ENCODE measurements at places on chromosomes 7 and 10.

GRCh38 chr7:105924945-105925344 lies 38.1 kb upstream of the CDHR3 start:
- DNase-seq = peak; percentile 63

DNA sequence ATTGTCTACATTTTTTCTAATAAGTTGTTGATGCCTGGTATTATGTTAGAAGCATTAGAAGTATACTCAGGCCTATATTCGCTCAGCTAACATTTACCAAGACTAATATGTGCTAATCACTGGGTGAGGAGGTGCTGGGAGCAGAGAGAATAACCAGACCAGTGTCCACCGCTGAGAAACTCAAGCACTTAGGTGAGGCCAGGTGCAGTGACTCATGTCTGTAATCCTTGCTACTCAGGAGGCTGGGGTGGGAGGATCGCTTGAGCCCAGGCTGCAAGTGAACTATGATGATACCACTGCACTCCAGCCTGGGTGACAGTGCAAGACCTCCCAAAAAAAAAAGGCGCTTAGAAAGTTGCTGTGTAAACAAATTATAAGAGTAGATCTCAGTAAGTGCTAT lies 182.2 kb upstream of the AOAH start:
- no peak for DNase-seq

DNA sequence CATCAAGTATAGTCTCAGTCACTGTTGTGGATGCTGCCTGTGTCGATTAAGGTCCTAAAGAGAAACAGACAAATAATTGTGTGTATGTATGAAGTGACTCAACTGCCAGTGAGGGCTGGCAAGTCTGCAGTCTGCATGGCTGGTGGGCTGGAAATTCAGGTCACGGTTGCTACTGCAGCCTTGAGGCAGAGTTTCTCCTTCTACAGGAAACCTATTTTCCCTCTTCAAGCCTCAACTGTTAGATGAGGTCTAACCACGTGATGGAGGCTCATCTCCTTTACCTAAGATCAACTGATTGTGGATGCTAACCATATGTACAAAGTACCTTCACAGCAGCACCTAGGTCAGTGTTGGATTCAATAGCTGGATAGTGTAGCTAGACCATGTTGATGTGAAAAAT lies 29.9 kb downstream of the MBL2 start:
- no peak for DNase-seq

GRCh38 chr7:116259156-116259870 lies 49.0 kb downstream of the TES start:
- DNase-seq = no peak

- DNase-seq = no peak
Observed at GRCh38 chr10:98814470-98814869, 367.7 kb upstream of the HPS1 start.

DNA sequence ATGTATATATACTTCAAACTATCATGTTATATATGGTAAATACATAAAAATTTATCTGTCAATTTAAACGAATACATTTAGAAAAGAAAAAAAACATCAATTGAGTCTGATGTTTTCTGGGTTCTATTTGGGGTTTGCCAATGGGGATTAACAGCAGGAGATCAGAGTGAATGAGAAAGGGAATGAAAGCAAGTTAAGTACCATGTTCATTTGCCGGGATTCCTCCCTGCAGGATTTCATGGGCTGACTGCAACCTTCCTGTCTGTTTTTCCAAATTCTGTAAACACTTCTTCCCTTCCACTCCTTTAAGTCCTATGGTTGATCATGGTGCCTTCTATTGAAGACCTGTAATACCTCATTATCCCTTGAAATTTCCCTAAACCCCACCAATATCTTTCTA lies 33.9 kb upstream of the SEMA3A start:
- no peak for DNase-seq

GRCh38 chr7:909358-910329 lies 33.3 kb downstream of the GET4 start:
- peak; percentile 51 for DNase-seq

- DNase-seq = no peak
Observed at GRCh38 chr10:4596951-4597350, 229.1 kb upstream of the AKR1E2 start.

GRCh38 chr10:89373916-89374711 lies 3.7 kb upstream of the IFIT1B start:
- DNase-seq = no peak

GRCh38 chr10:19048891-19049290 lies 290 bp downstream of the MALRD1 start:
- no peak for DNase-seq

DNA sequence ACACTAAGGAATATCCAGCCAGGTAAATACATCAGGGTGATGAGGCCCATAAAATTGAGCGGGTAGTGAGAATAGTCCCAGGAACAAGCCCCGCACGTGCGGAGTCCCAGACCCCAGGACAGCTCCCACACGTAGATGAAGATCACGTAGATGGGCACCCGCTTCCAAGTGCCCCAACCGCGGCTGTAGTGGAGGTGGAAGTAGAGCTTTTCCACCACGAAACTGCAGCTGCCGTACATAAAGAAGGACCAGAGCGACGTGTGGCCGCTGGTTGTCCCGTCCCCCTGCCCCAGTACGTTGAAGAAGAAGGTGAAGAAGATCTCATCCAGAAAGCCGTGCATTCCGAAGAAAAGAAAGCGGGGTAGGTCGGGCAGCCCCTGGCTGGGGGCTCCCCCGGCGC lies 948 bp downstream of the TMEM229A start:
- no peak for DNase-seq

GRCh38 chr7:41816111-41816510 lies 113.2 kb upstream of the INHBA start:
- no peak for DNase-seq

DNA sequence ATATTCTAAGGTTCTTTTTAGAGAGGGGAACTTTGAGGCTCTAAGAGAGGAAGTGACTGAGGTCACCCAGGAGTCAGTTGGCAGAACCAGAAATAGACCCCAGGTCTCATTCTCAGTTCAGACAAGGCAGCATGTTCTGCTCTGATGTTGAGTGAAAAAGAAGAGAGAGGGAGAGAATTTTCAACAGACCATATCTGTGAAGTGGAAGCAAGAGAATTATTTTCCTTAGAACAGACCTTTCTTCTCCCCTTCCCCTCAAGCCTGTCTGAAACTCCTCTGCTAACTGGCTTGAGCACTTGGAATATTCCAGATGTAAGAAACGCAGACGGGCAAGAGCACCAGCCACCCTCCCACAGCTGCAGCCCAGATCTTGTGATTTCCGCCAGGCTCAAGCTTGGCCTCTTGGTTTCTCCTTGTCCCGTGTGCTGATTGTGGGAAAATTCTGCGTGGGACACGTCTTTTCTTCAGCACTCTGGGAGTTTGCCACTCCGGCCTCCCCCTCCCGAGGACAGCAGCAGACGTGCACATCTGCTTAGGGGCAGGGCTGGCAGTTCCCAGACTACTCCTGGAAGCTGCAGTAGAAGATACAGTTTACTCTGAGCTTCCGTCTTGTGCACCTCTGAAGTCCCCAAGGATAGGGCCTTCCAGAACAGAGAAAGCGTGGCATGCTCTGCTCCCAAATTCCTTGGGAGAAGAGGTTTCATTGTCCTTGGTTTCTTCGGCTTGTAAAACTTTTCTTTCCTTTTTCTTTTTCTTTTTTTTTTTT lies 22.7 kb upstream of the IKZF1 start:
- no peak for DNase-seq

- DNase-seq = no peak
Observed at GRCh38 chr7:141960687-141961422, 12.7 kb downstream of the TAS2R38 start.

DNA sequence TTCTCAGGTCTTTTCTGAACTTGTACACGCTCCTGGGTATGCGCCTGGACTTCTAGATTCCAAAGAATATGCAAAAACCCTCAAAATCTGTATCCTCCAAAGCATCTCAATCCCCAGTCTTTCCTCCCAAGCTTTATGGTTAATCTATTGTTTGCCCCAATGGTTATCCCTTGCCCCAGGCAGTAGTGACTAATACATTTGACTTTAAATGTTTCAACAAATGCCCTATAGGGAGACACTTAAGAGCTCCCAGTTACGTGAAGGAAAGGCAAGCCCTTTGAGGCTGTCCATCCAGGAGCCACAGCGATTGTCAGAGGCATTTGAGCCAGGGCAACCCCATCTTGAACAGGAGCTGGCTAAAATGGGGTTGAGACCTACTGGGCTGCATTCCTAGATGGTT lies 12.7 kb upstream of the FOXL3 start:
- DNase-seq = no peak

DNA sequence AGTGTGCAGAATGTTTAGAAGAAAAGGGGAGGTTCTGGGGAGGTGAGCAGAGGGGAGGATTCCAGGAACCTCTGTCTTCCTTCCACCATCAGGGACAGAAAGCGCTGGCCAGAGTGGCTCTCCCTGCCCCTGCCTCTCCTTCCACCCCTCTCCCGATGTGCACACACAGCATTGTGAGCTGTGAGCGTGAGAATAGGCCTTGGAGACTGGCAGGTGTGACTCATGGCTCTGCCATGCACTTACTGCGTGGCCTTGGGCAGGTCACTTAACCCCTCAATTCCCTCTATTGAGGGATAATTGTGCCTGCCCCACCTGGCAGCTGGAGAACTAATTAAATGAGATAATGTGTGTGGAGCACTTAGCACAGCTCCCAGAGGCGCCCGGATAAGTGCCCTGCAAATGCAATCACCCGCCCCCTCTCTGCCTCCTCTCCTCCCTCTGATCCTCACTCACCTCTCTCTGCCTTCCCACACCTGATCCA lies 115.4 kb downstream of the ZMIZ1 start:
- DNase-seq = no peak

DNA sequence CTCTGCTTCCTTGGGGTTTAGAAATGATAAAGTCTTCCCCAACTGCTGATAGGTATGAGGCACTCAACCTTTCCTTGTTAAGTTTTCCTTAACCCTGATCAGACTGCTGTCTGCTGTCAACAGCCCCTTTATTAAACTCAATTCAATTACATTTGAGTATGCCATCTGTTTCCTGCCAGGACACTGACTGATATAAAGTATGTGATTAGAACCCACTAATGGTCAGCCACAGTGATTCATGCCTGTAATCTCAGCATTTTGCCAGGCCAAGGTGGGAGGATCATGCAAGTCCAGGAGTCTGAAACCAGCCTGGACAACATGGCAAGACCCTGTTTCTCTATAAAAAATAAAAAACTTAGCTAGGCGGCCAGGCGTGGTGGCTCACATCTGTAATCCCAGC lies 18.1 kb downstream of the BAZ1B start:
- DNase-seq = no peak

- DNase-seq = no peak
Observed at GRCh38 chr10:95297402-95297801, 6.6 kb upstream of the PDLIM1 start.

DNA sequence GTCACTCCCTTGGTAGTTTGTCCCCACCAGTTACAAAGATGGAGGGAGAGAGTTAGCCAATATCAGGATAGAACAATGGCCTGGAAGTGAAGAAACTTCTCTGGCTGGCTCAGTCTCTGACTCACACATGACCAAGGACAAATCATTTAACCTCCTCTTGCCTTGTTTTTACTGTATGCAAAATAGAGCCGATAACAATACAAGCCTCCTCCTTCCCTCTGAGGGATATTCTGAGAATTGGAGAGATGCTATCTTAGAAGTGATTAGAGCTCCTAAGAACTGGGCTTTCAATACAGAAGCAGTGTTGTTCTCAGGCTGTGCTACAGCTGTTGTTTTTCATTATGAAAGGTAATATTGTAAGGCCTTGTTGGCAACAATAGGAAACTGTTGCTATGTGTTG lies 87.7 kb upstream of the EGR2 start:
- no peak for DNase-seq

GRCh38 chr10:117653170-117653515 lies 110.6 kb downstream of the EMX2 start:
- DNase-seq = peak; percentile 20

DNA sequence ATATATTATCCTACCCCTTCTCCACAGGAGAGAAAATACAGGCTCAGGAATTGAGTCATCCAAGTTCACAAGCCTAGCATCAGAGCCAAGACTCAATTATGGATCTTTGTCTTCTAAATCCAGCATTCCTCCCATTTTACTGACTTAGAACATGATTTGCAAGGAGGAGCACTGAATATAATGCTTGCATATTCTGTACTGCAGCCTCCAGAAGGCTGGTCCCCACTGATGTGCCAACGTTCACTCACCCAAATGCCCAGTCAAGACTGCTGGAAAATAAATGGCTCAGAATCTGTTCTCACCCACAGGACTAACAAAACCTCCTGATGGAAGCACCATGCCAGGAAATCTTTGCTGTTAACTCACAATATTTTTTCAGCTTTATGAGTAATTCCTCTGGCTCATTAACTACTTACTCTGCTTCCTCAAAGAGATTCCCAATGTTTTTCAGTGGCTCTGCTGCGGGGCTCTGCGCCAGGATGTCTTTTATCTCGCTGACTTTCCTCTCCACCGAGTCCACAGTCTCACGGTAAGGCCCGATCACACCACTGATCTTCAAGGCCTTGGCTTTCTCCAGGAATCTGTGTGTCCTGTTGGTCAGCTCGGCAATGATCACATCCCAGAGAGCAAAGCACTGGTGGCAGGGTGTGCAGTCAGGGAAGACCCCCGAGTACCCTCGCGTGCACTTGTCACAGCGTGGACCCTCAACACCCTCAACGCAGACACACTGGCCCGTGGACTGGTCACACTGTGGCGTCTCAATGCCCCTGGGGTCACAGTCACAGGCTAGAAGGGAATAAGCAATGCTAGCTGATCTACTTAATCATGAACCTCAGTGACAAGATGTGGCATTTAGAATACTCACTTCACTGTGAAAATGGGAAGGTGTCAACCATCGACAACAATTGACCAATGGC lies 48.8 kb downstream of the DLD start:
- DNase-seq = no peak

DNA sequence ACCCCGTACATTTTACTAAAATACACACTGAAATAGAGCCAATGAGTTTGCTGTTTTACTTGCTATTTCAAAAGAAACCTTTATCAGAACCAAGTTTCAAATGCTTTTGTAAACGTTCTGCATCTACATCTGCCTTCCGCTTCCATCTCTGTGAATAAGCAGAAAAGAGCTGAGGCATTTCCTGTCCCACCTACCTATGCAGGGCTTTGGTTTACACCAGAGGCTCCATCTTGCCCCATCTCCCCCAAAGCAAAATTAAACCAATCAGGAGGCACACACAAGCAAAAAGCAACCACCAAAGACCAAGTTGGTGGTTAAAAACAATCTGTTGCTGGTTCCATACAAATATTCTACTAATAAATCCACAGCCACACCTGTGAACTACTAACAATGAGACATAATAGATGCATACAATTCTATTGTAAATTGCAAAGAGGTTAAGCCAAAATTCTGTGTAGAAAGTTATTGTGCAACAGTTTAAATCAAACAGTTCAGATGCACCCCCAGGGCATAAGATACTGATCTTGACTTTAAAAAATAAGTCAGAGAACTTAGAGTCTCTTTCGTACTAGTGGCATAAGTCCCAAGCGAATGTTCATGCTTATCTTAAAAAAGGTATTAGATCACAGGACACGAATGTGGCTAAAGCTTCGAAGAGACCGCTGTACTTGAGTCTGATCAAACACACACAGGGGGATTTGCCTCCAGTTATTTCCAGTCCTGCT lies 83.9 kb downstream of the FGFR2 start:
- DNase-seq = no peak

- DNase-seq = no peak
Observed at GRCh38 chr10:71522442-71523144, 125.9 kb downstream of the CDH23 start.
